Nephron progenitor cell (in vitro differentiated cells): ENCODE measurements at places on chromosomes 11 and 22.
A peak's percentile ranks its signal among the peaks of the same experiment; 100 is the strongest.

- DNase-seq, result no peak
Observed at GRCh38 chr11:57316017-57316416, 8.7 kb downstream of the TNKS1BP1 start.

DNA sequence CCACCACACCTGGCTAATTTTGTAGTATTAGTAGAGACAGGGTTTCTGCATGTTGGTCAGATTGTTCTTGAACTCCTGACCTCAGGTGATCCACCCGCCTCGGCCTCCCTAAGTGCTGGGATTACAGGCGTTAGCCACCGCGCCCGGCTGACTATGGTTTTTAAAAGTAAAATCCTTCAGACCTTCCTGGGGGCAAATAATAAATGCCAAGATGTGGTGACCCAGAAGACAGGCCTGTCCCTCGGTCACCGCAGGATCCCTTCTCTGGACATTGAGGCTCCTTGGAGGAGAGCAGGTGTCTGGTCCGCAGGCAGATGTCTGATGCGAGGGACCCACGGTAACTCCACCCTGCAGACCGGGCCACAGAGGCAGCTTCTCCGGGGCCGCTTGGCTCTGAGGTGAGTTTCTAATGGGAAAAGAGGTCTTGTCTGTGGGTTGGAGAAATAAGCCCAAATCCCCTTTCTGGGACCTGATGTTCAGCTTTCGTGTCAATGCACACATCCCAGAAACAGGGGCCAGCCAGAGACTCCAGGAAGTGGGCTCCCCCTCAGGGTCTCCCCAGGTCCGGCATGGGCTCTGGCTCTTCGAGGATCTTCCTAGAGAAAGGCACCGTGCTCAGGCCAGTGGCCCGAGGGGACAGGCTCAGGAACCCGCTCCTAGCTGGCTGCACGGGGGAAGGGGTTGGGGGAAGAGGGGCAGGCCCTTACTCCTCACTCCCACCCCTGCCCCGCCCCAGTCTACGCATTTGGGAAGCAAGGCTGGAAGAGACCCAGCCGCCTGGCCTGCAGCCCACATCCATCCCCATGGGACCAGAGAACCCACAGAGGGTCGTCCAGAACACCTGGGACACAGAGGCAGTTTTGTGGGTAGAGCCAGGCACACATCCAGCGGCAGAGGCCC, 100.6 kb downstream of the WNT7B start:
- no peak for DNase-seq

DNA sequence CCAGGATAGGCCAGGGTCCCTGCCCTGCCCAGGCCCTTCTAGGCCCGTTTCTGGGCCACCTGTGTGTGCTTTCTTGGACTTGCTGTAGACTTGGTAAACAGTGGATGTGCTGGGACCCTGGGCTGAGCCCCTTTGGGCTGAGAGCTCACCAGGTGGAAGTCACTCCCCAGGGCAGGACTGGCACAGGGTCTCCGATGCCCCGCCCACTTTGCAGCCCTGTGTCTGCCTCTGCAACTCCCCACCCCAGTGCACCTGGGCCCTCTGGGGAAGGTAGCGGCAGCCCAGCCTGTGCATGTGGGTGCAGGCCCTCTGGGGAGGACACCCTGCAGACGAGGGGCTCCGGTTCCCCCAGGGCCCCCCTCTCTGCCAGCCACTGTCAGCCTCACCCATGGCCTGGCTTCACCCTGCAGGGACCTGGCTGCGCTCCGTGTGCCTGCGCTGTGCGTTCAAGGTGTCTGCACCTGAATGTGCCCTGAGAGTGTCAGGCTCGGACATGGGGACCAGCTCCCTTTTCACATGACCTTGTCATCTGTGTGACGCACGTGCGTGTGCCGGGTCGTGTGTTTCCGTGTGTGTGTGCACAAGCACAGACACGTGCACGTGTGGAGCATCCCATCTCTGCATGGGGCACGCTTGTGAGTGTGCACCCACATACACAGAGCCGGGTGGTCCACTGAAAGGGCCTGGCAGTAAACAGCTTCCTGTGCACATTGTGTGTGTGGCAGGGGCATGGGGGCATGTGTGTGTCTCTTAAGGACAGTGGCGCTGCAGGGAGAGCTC, 118.5 kb downstream of the KCNQ1OT1 start:
- no peak for DNase-seq

DNA sequence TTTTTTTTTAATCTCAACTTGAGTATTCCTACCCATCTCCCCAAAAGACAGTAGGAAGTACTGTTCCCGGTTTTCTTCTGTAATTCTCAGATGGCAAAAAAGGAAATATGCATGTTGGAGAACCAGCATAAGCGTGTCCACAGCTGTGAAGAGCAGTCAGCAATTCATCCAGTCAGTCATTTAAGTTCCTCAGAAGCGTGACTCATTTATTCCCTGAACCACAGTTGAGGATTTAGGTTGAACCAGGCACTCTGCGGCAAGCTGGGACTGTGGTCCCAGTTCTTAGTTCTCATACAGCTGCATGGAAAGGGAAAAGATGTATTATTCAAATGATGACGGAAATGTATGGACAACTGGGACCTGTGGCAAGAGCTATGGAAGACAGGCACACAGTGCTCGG, 61.0 kb upstream of the MYO18B start:
- no peak for DNase-seq

- no peak for DNase-seq
Observed at GRCh38 chr11:17927041-17927440, 85.8 kb downstream of the SERGEF start.

- DNase-seq, result no peak
Observed at GRCh38 chr11:121887976-121888557, 227.9 kb downstream of the BLID start.

DNA sequence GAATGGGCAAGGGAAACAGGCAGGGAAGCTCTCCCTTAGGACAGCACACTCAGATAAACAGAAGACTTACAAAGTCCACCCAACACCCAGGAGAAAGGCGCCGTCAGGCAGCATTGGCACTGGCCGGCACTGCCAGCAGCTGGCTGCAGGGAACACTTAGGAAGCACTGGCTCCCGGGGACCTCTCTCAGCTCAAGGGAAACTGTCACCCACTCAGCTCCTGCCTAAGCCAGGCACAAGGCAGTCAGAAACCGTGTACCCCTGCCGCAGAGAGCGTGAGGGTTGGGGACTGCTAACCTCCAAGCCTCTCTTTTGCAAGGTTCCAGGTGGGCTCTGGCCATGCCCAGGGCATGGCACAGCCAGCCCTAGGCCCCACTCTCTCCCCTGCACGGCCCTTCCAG, 64.7 kb downstream of the DGCR2 start:
- DNase-seq, result no peak

DNA sequence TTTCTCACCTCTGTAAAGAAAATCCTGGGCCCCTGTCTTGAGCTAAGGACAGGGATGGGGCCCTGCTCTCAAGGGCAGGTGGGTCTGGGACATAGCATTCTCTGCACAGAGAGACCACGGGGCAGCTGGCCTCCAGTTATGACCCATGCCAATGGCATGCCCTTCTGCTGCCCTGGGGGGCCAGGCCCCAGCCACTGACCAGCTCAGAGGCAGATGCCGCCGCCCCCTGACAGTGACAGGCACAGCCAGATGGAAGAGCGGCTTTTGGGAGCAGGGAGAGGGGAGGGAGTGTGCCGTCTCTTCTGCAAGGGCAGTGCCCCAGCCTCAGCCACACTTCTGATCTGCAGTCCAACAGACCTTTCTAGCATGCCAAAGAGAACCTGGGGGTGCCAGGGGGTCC, 114.8 kb upstream of the NAV2 start:
- peak; percentile 14 for DNase-seq

DNA sequence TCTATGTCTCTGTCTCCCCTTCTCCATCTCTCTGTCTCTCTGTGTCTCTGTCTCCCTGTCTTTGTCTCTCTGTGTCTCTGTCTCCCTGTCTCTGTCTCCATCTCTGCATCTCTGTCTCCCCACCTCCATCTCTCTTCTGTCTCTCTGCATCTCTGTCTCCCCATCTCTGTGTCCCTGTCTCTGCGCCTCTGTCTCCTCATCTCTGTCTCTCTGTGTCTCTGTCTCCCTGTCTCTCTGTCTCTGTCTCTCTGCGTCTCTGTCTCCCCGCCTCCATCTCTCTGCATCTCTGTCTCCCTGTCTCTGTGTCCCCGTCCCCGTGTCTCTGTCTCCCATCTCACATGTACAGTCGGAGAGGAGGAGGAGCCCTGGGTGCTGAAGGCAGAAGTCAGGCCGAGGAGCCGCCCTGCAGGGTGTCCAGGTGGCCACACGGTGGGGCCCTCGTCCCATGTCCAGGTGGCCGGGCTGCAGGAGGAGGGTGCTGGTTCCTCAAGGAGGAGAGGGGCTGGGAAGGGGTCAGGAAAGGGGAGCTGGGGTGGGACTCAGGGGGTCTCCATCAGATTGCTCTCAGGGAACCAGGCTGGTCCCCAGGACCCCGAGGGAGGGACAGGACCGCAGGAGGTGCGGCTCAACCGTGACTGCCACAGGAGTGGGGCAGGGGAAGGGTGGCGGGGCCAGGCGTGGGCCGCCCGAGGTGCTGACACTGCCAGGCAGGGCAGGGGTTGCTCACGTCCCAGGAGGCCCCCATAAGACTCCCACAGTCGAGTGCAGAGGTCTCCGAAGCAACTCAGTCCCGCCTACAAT, 25.6 kb upstream of the TH start:
- DNase-seq, result peak; percentile 86

DNA sequence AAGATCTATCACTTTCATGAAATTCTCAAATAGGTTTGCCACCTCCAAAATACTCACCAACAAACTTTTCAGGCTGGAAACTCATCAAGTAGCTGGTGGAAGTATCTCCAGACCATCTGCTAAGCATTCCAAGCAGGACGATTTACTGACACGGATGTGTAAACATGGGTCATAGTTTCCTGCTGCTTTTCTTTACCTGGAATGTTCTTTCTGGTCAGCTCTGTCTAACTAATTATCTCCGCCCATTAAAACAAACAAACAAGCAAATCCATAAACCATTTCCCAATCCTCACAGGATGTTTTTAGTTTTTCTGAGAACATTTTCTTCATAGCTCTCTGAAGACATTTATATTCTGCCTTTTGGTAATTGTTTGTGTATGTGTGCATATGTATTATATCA, 397.0 kb downstream of the METTL15 start:
- no peak for DNase-seq

DNA sequence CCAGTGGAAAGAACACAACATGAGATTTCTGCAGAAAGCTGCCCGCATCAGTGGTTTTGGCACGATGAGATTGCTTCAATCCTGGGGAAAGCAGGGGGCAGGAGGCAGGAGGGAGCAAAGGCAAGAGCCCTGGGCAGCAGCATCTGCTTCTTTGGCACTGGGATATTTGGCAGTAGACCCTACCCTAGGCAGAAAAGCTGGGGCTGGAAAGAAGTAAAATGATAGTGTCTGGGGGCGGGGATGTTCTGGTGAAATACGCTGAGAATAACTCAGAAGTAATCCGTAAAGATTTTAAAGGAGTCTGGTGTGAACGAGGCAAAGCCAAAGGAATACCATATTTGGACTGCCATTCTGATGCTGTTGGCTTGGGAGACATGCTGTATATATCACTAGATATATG, 62.0 kb downstream of the FAM76B start:
- DNase-seq, result no peak

GRCh38 chr11:75505916-75506692, 19.6 kb downstream of the GDPD5 start:
- DNase-seq, result no peak

DNA sequence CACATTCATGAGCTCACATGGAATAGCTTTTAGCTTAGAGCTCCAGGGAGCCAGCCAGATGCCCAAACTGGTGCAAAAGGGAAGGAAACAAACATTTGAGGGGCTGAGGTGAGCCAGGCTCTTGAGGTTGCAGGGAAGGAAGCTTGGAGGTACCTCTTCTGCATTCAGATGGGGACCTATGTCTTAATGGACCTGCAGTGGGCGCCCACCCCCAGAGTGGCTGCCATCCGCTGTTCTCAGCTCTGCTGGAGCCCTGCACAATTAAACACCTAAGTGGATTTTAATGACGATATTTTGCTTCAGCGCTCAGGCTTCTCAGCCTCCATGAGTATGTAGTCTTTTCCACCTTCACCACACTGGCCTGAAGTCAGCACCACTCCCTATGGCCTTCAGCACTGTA, 100.8 kb downstream of the LDLRAD3 start:
- DNase-seq, result no peak

DNA sequence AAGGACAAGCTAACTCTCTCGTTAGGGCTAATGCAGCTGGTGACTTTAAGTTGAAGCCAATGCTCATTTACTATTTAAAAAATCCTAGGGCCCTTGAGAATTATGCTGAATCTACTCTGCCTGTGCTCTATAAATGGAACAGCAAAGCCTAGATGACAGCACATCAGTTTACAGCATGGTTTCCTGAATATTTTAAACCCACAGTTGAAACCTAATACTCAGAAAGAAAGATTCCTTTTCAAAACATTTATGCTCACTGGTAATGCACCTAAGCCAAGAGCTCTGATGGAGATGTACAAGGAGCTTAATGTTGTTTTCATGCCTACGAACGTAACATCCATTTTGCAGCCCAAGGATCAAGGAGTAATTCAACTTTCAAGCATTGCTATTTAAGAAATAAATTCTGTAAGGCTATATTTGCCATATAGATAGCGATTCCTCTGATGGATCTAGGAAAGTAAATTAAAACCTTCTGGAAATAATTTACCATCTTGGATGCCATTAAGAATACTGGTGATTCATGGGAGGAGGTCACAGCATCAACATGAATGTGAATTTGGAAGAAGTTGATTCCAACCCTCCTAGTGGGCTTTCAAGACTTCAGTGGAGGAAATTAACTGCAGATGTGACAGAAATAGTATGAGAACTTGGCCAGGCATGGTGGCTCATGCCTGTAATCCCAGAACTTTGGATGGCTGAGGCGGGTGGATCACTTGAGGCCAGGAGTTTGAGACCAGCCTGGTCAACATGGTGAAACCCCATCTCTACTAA, 14.5 kb downstream of the XNDC1N start:
- no peak for DNase-seq

DNA sequence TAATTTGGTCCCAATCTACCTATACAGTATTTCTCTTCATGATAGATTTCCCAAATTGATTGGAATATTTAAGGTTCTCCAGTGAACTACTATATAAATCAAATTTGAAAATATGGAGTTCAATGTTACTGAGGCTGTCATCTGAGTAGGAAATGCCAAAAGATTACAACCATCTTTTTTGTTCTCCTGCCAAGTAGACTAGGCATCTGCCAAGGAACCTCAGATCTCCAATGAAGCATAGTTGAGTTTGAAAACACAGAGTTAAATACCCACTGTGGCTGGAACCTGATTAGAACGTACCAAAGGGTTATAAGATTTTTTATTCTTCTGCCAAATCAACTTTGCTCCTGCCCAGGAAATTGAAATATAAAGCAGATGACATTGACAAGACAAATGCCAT, 330.9 kb downstream of the CNTN5 start:
- DNase-seq, result no peak

DNA sequence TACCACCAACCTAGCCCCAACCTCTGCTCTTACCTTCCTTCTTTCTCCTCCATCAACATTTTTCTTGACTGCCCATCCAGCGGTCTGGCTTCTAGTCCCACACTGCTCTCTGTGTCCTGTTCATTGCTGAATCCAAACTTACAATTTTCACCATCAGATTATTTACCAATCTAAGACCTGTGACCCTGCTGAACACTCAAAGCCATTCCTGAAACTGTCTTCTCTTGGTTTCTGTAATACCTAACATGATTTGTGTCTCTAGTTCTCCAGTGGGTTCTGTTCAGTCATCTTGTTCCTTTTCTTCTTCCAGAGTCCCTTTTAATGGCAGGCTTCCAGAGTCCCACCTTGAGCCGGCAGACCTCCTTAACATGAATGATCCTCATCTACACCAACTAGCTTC, 24.1 kb downstream of the RRAS2 start:
- DNase-seq, result no peak

GRCh38 chr11:74953451-74953850, 4.4 kb downstream of the SPCS2 start:
- no peak for DNase-seq
